NCI-H524 treated with DMSO at 0.1 percent for 48 hours (cell line): ENCODE measurements at places on chromosomes 11 and 22.

- DNase-seq = no peak
These were observed 817.2 kb downstream of the FAM181B start for GRCh38 chr11:81916451-81916850.

GRCh38 chr11:84958295-84958694 is 668.8 kb downstream of the DLG2 start:
- no peak for DNase-seq

DNA sequence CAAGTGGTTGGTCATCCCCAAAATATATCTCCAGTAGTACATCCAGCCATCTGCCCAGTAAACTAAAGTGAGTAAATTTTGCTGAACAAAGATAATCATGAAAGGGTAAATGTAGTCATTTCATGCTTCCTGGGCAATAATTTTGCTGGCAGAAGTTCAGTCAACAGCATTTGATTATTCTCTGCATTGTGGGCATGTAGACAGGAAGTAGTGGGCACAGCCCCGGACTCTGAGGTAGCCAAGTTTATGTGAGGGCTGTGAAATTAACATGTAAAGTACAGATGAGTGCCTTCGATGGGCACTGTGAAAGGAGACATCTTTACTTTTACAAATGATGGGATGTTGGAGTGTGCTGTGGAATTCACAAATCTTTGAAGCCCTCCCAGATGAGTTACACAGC is 312.2 kb upstream of the MTNR1B start:
- DNase-seq = no peak

GRCh38 chr22:49392841-49393510 is 434.7 kb downstream of the BRD1 start:
- DNase-seq = no peak

GRCh38 chr22:24467340-24467739 is 27.8 kb upstream of the UPB1 start:
- DNase-seq = no peak
